ENCODE measurements at places on chromosomes 1 and 21.

GRCh38 chr1:116820369-116820768 is 66.1 kb downstream of the CD2 start:
- DNase-seq = no peak

DNA sequence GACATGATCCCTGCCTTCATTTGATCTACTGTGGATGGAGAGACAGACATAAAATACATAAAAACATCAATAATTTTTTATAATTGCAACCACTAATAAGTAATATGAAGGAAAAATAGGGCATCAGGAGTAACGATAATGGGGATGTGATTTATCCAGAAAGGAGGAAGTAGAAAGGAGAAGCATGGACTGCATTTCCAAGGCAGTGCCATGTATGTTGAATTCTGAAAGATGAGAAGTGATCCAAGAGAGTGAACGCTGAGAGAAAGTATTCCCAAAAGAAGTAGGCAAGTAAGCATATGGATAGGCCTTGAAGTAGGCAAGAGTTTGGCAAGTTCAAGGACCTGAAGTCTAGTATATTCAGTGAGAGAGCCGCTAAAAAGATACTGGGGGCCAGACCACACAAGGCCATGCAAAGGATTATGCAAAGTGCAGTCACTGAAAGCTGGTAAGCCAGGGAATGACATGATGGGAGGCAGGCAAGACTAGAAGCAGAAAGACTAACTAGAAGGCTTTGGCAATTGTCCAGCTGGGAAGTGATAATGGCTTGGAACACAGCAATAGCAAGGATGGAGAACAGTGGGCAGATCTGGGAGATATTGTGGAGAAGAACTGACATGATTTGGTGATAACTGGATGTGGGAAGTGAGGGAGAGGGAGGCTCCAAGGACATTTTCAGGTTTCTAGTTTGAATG is 85.9 kb downstream of the TM2D1 start:
- no peak for DNase-seq

DNA sequence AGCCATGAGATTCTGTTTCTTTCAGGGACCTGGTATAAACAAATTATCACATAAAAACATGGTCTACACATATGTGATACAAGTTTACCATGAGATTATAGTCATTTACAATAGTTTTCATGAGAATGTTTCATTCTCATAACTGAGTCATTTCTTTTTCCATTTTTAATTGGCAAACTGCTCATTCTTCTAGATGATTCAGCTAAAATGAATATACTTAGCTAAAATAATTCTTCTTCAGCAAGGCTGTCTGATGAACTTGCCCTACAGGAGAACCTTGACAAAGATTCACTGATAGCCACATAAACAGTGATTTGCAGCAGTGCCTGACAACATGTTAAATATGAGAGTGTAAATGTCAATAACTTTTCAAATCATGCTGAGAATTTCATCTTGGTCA is 253.2 kb downstream of the FMN2 start:
- no peak for DNase-seq

GRCh38 chr1:2559509-2560298 is 3.5 kb downstream of the TNFRSF14 start:
- no peak for DNase-seq

- DNase-seq = no peak
Observed at GRCh38 chr21:42350318-42350910, 380 bp downstream of the TFF2 start.

DNA sequence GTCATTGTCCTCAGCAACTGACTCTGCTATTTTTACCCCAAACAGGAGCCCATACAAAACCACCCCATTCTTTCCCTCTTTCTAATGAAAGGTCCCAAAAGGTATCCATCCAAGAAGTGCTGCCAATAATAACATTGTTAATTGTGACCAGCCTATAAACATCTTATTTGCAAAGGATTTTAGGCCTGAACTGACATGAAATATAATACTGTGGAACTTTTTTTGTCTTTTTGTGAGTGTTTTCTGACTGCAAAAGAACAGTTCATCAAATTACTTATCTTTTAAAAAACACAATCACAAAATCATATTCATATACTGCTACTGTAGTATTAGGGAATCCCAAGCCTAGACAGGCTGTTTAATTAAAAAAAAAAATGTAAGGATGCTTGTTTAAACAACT is 3.4 kb downstream of the PIGM start:
- DNase-seq = no peak

GRCh38 chr1:223700942-223701637 is 11.2 kb upstream of the CAPN2 start:
- no peak for DNase-seq

DNA sequence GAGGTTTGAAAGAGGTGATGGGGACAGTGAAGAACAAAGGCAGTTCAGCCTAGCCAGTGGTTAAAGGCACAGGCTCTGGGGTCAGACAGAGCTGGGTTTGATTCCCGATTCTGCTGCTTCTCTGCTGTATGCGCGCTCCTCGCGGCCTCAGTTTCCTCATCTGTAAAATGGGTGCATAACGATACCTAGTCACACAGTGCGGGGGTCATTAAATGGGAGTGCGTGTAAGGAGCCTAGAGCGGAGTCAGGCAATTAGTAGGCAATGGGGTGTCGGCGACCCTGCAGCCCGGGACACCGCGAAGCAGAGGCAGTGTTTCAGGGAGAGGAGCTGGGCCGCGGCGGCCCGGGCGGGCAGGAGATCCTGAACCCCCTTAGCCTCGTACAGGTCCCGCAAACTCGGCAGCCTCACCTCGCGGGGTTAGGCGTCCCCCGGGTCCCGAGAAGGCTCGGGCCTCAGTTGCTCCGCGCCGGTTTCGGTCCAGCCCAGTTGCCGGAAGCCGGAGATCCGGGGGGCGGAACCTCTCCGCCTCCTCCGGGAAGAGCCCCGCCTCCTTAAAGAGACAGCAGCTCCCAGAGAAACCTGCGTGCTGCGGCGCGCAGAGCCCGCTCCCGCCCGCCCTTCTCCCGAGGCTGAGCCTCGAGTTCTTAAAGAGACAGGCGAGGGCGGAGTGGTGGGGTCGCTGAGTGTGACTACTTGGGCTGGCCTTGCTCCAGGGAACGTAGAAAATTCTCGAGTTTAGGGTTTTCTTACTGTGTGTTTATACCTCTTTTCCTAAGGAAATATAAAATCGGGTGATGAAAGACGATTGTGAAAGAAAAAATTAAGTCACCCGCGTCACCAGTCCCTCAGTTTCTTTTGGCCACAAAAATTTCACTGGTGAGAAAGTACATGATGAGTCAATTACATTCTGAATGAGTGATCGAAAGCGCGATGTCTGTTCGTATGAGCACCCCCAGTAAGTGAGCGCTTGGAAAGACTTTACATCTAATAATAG is at the start of gene YIPF1:
YIPF1 (minus strand) TSS at position 494 of the 995 bp plus-strand sequence. CDS start 860 bp downstream, outside the sequence.
- peak; percentile 83 for DNase-seq

- DNase-seq = no peak
Observed at GRCh38 chr1:184590163-184590750, 164.4 kb downstream of the EDEM3 start.

Data from stimulated activated naive CD4-positive, alpha-beta T cell treated with Interleukin-2 at 50 U/mL for 16 hours (primary cell).